GM12892 (cell line): ENCODE measurements at places on chromosomes 6 and 20.

DNA sequence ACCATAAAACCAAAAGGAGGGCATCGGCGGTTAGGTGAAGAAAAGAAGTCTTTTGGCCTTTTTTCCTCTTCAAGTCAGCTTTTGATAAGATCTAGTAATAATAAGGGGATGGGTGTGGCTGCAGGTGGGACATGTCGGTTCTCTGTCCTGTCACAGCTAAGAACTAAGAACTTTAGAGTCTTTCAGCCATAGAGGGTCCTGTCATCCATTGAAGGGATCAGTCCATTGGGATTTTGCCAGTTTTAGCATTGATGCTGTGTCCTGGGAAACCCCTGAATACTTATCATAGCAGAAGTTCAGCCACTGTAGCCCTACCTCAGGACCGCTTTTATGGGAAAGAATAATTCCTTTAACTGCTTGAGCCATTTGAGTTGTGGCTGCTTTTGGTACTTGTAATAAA, 18.2 kb upstream of the SCP2D1 start:
- no peak for DNase-seq

- DNase-seq = no peak
Measured at GRCh38 chr20:47544240-47544639, 42.6 kb downstream of the NCOA3 start.

GRCh38 chr6:128112494-128112893, 211.6 kb upstream of the THEMIS start:
- DNase-seq = no peak

DNA sequence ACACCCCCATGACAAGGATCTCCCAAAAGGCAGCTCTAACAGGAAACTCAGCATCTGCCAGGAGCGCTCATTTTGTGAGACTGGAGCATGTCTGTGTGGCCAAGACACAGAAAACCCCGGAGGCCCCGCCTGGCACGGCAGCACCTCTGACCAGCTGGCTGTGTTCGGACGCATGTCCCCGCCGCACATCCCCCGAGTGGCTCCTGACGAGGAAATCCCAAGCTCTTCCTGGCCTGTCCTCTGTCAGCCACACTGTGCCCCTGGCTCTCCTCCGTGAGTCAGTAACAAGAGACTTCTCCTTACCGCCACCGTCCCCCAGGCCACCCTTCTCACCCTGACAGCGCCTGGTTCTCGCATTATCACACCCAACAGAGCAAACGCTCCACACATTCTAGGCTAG, 14.4 kb downstream of the SLC2A4RG start:
- DNase-seq = no peak

DNA sequence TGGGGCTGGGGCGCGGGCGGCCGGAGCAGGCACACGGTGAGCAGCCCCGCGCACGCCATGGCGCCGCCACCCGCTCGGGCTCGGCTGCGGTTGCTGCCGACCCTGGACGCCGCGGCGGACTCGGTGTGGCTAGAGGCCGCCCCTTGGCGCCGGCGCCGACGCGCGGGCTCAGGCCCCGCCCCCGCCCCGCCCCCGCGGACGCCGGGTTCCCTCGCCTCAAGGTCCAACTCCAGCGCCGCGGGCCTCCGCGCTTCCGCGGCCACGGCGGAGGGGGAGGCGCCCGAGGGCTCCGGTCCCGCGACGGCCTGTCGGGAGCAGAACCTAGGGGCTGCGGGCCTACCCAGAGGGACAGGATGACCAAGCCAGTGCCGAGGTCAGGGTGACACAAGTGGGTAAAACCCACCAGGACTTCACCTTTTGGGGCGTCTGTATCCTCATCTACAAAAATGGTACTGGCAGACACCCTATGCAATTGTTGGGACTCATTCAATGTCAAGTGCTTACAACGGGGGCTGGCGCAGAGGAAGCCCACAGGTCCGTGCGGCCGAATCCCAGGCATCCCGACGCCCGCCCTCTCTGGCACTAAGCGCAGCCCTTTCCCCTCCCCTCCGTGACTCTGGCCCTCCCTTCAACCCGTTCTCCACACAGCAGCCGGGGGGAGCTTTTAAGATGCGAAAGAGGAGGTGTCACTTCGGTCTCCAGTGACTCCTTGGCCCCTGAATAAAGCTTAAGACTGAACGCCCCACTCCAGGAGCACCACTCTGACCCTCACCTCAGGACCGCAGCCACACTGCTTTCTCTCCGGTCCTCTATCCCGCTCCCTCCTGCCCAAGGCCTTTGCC, at the start of gene NECAB3:
Gene NECAB3 (minus strand): TSS at position 135 of the 842 bp plus-strand sequence. CDS start 76 bp downstream, at position 59.
- peak; percentile 90 for DNase-seq

DNA sequence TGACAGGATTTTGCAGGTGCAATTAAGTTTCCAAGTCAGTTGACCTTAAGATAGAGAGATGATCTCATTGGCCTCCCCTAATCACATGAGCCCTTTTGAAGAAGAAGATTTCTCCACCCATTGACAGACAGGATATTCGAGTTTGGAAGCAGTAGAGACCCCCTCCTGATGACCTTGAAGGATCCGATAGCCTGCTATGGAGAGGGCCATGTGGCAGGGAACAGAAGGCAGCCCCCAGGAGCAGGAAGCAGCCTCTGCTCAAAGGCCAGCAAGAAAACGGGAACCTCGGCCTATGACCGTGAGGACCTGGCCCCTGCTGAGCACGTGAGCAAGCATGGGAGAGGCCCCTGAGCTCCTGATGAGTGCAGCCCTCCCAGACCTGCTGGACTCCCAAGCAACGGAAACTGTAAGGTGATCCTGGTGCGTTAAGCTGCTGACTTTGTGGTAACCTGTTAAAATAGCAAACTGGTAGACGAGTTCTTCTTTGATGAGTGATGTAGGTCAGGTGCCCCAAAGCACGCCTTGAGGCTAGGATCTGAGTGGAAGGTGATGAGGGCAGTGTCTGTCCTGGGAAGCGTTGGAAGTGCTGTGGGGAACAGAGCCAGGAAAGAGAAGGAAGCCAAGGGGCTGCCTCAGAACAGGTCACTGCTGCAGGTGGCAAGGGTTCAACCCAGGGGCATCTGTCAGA, 18.5 kb upstream of the TUBB2A start:
- DNase-seq = no peak
